Jurkat, Clone E6-1 (cell line): ENCODE measurements at places on chromosomes 13 and 19.

GRCh38 chr13:73765651-73766384, 368.4 kb downstream of the KLF12 start:
- DNase-seq = peak; percentile 49

DNA sequence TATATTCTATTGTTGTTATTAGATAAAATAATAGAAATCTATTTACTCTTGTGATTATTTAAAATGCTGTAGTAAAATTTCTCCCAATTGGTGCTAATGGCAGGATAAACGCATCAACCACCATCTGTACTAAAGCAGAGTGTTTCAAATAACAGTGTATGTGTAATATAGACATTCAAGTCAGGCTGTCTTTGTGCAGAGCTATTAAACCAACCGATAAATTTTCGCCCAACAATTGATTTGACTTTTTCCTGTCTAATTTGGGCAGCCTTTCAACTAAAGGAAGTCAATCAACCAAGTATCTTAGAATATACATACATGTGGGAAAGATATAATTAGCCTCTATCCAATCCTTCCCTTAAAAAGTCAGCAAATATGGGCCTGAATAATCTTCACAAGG, 5.8 kb downstream of the AMER2 start:
- no peak for DNase-seq

GRCh38 chr13:97512732-97513131, 78.8 kb downstream of the RAP2A start:
- DNase-seq = no peak

- DNase-seq = no peak
Measured at GRCh38 chr19:46737298-46737654, 8.6 kb upstream of the FKRP start.

DNA sequence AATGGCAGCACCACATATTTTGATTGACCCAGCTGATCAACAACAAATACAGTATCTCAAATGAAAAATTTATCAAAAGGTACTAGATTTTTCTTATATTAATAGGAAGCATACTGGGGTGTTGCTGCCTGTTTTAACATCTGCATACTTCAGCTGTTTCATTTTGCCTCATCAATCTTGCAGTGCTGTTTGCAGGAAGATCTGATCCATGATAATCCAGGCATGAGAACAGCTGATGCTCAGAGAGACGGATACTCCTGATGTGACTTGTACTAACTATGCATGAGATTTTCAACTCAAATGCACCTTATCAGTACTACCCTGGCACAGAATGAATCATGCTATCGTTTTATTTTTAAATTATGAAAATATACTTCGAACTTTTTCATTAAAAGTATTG, 2136.8 kb downstream of the PCDH9 start:
- DNase-seq = no peak

GRCh38 chr19:48121909-48122371, 11.3 kb upstream of the PLA2G4C start:
- DNase-seq = no peak

- peak; percentile 17 for DNase-seq
Measured at GRCh38 chr13:21175656-21176214, 617 bp downstream of the SKA3 start.
